ENCODE measurements at places on chromosomes 1 and 21. TPM values are rescaled to one million over a fixed set of nuclear protein-coding genes. Genes with fewer than 3 reads are reported as not detected.
A peak's percentile ranks its signal among the peaks of the same experiment; 100 is the strongest.

DNA sequence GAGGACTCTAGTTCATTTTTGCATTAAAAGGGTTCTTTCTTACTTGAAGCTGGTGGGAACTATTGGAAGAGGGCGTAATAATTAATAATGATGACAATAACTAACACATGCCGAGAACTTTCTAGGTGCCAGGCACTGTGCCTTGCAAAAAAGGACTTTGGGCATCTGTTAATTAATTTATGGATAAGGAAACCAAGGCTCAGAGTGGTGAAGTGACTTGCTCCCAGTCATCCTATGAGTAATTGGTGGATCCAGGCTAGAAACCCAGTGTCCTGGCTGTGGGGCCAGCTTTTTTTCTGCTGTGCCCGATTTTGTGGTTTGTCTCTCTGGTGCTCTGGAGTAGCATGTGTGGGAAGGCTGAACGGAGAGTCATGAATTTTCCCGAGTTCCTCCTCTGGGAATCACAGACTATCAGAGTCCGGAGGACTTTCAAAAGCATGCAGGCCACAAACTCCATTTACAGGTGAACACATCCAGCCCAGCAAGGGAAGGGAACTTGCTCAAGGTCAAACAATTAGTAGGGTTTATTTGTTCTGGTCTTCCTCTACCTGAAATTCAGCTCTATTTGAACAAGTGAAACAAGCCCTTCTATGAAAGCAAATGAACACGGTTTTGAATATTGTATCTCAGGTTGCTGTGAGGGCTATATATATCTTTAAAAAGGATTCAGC lies 23.4 kb downstream of the ROR1 start:
- no peak for DNase-seq

- no peak for DNase-seq
These were observed 88.3 kb upstream of the ARHGAP29 start for GRCh38 chr1:94325377-94326302.

DNA sequence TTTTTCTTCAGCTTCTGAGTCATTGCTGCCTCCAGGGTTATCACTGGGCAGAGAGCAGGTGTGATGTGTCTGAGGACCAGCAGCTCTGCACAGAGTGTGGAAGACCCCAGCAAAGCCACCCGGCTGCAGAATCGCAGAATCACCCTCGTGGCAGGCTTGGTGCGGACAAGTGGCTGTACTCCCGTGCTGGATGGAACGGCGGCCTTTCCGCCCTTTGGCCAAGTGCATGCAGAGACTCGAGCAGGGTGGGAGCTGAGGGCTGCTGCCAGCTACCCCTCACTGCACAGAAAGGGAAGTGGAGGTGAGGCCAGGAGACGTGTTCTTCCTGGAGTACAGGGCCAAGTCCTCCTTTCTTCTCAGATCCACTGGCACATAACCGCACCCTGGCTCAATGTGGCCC lies 162.5 kb downstream of the PCBP3 start:
- DNase-seq: no peak

GRCh38 chr1:116743535-116743934 lies 10.7 kb upstream of the CD2 start:
- DNase-seq: no peak

GRCh38 chr21:22880573-22880972 lies 1882.4 kb downstream of the NCAM2 start:
- DNase-seq: no peak

GRCh38 chr1:30889511-30889910 lies 19.0 kb downstream of the SDC3 start:
- no peak for DNase-seq

- no peak for DNase-seq
These were observed 18.1 kb upstream of the BEND5 start for GRCh38 chr1:48794816-48795215.

- DNase-seq: no peak
These were observed 195.3 kb upstream of the USP25 start for GRCh38 chr21:15534450-15534886.

- no peak for DNase-seq
These were observed 130.4 kb upstream of the ETS2 start for GRCh38 chr21:38675182-38675824.

GRCh38 chr1:177162243-177162642 lies 2.3 kb downstream of the ASTN1 start:
- no peak for DNase-seq

DNA sequence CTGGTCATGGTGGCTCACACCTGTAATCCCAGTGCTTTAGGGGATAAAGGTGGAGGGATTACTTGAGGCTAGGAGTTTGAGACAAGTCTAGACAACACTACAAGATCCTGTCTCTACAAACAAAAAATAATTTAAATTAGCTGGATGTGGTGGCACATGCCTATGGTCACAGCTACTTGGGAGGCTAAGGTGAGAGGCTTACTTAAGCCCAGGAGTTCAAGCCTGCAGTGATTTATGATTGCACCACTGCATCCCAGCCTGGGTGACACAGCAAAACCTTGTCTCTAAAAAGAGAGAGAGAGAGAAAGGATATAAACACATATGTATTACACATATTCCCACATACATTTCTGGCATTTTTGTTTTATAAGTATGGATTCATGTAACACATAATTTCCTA lies 325.2 kb downstream of the DUSP10 start:
- DNase-seq: no peak

GRCh38 chr21:18424276-18424675 lies 20.7 kb upstream of the TMPRSS15 start:
- DNase-seq: no peak

GRCh38 chr1:40032240-40032891 lies 8.2 kb upstream of the CAP1 start:
- no peak for DNase-seq

DNA sequence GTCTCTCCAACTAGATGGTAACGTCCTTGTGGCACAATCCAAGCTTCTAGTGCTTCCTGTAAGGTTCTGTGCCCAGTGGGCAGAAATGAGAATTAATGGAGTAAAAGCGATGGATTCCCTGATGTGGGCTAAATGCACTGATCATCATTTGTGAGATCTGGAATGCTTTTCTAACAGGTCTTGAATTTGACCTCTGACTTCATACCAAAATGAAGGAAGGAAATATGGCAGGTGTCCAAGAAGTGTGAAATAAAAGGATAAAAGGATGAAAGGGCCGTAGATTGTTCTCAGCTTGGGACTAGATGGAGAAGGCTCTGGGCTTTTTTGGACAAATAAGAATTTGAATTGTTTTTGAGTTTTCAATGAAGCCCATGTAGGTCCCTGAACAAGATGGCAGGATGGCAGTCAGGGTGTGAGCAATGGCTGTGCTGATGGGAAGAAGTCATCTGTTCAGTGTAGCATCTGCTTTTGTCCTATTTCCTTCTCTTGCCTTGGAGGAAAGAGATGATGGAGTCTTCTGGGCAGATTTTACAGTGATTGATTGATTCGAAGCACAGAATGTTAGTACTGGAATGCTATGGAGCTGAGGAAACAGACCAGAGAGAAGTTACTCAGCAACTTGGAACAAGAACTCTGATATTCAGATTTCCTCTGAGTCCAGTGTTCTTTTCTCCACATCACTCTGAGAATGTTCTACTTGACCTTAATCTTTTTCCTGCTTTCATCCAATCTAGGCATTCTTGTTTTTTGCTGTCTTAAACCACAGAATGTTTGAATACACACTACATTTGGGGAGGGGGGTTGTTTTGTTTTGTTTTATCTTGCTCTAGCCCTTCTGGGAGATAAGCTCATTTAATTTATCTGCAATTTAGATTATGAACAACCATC lies 286.0 kb downstream of the HLX start:
- DNase-seq: no peak

DNA sequence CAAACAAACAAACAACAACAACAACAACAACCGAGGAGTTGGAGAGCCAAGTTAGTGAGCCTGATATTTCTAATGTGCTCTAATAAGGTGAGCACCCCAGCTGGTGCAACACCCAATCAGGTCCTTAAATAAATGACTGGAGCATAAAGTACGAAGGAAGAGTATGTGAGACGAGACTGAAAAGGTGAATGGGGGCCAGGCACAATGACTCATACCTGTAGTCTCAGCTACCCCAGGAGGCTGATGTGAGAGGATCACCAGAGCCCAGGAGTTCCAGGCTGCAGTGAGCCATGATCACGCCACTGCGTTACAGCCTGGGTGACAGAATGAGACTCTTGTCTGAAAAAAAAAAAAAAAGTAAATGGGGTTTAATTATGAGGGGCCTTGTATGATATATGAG lies 152.0 kb upstream of the ZRANB2 start:
- no peak for DNase-seq

GRCh38 chr1:175830500-175830899 lies 87.1 kb upstream of the TNR start:
- no peak for DNase-seq

DNA sequence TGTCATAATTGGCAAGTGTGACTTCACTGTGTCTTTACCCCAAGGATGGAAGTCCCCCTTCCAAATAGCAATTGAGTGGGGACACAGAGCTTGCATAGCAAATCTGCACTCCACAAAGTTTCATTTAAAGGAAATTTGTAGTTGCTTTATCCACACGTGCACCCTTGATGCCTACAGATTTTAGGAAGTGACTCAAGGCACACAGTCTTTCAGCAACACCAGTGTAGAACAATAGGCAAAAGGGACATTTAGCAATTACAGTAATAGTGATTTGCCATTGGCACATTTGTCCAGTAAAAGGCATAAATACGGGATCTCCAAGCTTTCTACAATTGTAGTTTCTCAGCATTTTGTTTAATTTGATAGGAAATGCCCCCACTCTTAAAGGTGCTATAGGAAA lies 43.4 kb upstream of the KAZN start:
- no peak for DNase-seq

DNA sequence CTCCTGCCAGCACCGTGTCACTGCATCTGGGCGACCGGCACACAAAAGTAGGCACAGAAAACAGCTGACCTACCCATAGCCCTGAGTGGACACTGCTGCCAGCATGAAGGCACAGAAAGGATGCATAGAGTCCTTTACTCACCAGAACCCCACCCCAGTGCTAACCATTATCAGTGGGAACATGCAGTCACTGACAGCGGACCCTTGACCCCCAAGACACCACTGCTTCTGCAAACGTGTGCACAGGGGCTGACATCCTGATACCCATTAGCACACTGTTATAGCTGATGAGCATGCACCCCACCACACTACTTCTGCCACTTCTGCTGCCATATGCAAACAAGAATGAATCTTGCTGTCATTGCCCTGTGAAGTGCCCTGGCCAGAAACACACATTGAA lies 953.0 kb upstream of the NCAM2 start:
- DNase-seq: no peak

- peak; percentile 30 for DNase-seq
These were observed 50.2 kb upstream of the TSHB start for GRCh38 chr1:114979278-114979891.

DNA sequence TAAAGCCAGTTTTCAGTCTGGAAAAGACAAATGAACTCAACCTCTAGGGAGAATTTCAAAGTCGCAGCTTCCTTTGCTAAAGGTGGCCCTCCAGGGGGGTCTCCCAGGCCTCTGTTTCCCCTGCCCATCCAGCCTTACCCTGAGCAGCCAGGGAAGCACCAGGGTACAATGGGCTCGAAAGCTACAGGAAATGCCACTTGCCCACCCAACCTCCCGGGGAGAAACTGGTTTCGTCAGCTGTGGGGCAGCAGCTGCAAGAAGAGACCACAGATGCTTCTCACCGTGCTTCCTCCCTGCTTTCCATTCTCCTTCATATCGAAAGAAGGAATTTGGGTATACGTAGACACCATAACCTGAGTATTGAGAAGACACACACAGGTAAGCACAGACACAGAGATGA lies 1.7 kb downstream of the MORN1 start:
- DNase-seq: peak; percentile 7

- DNase-seq: no peak
These were observed 83.8 kb downstream of the PLXNA2 start for GRCh38 chr1:208160259-208160819.

DNA sequence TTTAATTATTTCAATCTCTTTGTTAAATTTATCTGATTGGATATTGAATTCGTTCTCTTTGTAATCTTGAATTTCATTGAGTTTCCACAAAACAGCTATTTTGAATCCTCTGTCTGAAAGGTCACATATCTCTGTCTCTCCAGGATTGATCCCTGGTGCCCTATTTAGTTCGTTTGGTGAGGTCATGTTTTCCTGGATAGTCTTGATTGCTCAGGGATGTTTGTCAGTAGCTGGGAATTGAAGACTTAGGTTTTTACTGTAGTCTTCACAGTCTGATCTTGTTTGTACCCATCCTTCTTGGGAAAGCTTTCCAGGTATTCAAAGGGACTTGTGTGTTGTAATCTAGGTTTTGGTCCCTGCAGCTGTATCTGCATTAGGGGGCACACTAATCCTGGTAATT lies 6.8 kb upstream of the MTARC2 start:
- no peak for DNase-seq

DNA sequence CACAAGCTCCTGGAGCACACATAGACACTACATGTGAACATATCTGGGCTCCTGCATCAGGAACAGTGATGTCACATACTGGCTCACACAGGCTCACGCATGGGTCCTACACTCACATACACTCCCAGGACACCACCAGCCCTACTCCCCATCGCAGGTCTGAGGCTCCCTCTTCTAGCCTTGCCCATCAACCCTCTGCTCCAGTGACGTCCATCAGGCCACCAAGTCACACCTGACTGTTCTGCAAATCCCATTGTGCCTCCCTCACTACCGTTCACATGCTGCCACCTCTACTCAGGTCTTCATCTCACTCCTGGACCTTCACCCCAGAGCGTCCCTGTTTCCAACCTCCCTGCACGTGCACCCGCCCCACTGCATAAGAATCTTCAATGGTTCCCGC lies 18.1 kb downstream of the TFAP2E start:
- no peak for DNase-seq

The MCOLN3 gene
- 0.72 TPM for total RNA-seq

The RNU1-4 gene
- 4,234 TPM for total RNA-seq

The TEX50 gene
- not detected for total RNA-seq

The KRTAP13-2 gene
- total RNA-seq: not detected

The WNT4 gene
- 0.05 TPM for total RNA-seq

The PTPRC gene
- total RNA-seq: 6.9 TPM

Data from left ventricle myocardium superior (tissue), 1 donor.